ENCODE measurements at places on chromosomes 7 and 10.

GRCh38 chr10:100100651-100101184, 19.0 kb upstream of the CPN1 start:
- no peak for DNase-seq

DNA sequence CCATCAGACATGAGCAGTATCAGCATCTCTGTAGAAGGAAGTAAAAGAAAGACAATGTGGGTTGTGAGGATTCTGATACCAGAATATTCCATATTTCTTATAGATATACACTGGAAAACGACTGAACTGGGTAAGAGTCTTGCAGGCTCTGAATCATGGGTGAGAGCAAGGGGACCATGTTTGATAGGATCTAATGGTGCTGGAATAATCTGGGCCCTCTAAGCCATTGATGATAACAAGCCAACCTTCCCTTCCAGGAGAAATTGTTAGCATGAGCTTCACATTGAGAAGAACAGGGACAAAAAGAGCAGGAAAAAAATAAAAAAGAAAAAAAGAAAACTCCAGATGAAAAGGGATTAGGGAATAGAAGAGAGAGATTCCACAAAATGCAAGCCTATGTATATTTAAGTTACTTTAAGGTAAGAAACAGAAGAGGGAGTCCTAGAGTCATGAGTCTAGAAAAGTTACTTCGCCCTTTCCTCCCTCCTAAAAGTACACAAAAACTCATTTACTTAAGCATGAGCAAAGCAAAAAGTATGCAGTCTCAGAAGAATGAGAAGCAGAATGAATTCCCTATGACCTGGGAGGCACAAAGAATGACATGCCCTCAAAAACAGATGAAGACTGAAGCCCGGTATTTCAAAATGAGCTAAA, 181.9 kb downstream of the TMEM26 start:
- DNase-seq, result no peak

GRCh38 chr7:137789215-137789882, 57.4 kb downstream of the DGKI start:
- no peak for DNase-seq

DNA sequence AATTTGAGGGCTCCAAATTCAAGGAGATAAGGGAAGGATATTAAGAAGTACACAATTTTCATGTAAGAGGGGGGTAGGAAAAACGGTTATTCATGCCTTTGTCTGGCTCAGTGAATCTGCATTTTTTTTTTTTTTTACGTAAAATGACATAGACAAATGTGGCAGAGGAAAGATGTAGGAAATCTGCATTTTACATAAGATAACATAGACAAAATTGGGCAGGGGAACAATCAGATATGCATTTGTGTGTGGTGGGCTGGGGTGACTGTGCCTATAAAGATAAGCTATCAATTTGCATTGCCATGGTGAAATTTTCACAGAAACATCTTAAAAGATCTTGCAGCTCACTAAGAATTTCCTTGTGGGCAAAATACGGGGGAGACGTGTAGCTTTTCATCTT, 92.7 kb upstream of the GPR141 start:
- no peak for DNase-seq

- DNase-seq, result peak; percentile 77
These were observed at the start of gene NPM3 for GRCh38 chr10:101782811-101783735. NPM3 (minus strand) TSS chr10:101783446; CDS start chr10:101783390, 56 bp downstream.

- no peak for DNase-seq
These were observed 41.9 kb downstream of the TCF7L2 start for GRCh38 chr10:112991888-112992491.

GRCh38 chr10:65786279-65786678, 1139.6 kb upstream of the LRRTM3 start:
- no peak for DNase-seq

- DNase-seq, result no peak
These were observed 32.7 kb upstream of the SH2B2 start for GRCh38 chr7:102253973-102254370.

- DNase-seq, result no peak
These were observed 261.0 kb upstream of the AOAH start for GRCh38 chr7:36985316-36985715.

DNA sequence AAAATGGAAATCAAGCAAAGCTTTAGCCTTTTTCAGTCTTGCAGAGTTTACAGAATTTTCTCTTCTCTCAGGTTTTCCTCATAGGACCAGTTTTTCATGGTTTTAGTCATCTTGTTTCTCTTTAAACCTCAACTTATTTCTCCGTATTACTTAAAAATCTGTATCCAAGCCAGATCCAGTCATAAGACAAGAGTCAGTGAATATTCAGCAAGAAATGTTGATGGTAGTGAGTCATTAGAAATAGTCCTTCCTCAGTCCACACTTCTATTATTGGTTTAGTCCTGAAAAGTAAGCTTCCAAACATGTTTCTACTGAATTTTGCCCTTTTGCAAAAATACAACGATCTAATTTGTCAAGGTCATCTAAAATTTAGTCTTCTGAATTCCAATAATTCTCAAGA, 107.0 kb downstream of the VIM start:
- no peak for DNase-seq

DNA sequence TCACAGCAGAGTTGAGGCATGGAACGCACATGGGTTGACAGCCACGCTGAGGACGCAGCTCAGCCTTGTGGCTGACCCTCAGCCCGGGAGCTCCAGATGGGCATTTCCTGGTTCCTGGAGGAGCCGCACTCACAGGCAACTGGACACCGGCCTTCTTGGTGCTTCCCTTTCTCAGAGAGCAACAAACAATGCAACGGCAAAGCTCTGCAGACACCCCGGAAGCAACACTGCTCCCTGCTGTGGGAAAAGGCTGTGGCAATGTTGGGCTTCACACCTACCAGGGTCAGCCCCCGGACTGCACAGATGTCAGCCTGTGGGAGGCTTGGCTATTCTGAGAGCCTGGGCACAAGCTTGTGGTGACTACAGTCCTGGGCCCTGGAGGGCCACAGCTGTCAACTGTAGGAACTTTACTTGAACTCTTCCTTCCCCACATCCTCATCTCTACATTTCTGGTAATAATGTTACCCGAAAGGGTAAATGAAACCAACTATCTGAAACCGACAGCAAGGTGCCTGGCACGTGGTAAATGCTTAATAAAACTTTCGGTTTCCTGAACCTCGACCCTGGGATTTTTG, 597.5 kb upstream of the MKI67 start:
- no peak for DNase-seq

- DNase-seq, result no peak
These were observed 17.1 kb upstream of the CPA1 start for GRCh38 chr7:130363026-130363847.

DNA sequence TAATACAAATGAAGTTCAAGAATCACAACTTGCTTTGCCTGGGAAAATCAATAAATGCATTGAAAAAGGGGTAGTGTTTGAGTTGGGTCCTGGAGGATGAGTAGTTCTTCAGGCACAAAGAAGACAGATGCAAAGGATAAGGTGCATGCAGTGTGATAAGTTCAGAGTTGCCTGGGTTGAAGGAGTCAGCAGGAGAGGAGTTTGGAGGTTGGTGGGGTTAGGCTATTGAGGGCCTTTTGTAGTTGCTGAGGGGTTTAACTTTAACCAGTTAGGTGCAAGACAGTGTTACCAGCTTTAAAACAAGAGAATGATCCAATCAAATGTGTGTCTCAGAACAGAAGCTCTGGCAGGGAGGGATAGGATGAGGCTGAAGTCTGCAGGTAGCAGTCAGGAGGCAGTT, 44.3 kb upstream of the GLCCI1 start:
- no peak for DNase-seq

- DNase-seq, result no peak
These were observed 98.9 kb upstream of the TCF7L2 start for GRCh38 chr10:112851181-112851580.

GRCh38 chr10:17472481-17473227, 18.3 kb upstream of the ST8SIA6 start:
- no peak for DNase-seq

DNA sequence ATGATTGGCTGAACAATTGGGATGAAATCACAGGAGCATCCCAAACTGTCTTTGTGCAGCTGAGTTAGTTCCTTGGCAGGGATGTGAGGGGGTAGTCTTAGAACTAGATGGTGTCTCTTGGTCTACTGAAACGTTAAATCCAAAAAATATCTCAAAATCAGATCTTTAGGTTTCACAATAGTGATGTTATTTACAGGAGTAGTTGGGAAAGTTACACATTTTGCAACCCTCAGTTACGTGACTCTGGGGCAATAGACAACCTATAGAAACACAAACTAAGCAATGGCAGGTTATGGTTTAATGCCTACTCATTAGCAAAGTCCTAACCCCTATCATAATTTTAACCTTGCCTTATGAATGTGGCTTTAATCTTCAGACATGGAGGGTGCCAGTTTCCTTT, 24.0 kb downstream of the PKD1L1 start:
- no peak for DNase-seq

DNA sequence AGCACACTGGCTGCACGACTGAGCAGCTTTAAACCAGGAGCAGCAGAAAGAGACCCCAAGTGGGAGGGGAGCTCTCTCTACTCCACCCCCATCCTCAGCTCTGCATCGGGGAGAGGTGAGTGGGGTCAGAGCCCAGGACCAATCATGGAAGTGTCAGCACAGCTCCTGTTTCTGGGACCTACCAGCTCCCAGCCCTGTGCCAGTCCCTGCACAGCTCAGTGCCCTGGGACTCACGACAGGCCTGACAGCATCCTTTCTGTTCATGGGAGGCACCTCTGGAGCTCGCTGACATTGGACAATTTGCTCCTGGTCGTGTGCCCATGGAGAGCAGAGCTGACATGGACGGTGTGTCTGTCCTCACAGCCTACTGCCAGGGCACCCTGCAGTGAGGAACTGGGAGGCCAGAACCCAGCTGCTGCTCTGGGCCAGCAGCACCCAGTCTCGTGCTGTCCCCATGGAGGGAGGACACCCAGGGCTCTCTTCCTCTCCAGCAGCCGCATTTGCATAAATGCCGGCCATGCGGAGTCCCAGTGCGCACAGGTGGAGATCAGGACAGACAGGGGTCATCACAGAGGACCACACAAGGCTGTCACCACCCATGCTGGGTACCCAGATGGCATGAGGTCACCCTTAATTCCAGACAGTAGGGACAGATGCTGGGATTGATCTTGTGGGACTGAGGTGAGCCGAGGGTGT, 45.9 kb upstream of the MSMB start:
- DNase-seq, result no peak

DNA sequence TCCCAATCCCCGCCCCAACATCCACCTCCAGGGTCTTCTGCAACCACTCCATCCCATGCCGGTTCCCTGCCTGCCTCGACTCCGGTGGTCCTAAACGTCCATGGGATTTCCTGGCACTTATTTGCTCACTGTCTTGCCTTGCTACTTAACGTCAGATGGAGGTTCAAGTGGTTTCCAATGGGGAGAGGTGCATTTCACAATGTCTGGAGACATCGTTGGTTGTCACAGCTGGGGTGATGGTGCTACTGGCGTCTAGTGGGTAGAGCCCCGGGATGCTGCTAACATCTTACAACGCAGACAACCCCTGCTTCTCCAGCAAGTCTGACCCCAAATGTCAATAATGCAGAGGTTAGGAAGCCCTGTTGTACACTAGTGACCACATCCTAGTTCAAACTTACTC, 82.9 kb upstream of the ANLN start:
- DNase-seq, result no peak

GRCh38 chr10:63157845-63158624, 24.9 kb downstream of the NRBF2 start:
- peak; percentile 4 for DNase-seq

DNA sequence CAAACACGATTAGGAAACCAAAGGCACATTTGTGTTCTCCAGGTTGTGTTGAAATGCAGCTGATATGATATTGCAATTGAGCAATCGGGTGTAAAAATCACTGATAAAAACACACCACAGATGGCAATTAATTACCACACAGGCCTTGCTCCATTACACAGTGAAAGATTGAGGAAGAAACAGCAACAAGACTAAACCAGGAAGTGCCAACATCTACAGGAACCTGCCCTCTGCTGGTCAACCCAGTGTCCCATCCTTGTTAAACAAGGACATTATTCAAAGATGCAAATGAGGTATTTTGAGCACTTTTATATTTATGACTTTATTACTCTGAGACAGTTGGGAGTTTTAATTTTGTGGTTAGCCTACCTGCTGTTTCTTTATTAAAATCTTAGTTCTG, 765.6 kb upstream of the GHITM start:
- DNase-seq, result no peak

DNA sequence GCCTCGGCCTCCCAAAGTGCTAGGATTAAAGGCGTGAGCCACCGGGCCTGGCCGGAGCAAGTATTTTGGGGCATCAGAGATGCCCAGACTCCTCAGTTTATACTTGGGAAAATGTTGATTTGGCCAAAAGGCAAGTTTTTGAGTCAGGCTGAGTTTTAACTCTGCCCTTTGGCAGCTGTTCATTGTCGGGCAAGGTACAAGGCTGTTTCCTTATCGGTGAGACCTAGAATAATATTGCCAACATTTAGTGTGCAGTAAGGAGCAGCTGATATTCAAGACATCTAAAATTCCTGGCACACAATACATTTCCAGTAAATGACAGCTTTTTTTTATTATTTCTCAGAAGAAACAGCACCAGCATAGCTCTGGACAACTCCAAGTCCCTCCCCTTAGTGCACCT, 147.6 kb upstream of the C7orf33 start:
- DNase-seq, result no peak

DNA sequence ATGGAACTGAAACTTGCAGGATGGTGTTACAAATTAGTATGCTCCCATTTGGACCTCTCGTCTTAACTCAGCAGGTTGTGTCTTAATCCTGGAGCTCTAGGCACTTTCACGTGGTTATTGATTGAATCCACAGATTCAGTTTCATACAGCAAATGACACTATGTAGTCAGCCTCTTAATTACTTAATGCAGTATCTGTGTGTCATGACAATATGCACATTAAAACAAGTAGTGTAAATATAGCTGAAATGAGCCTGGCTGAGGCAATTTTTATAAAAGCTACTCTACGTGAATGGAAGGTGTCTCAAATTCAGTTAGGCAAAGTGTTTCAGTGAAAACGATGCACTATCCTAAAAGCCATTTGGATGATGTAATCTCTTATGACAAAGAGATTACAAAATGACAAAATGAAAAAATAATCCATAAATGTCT, 86.8 kb downstream of the CD36 start:
- DNase-seq, result no peak

GRCh38 chr7:152910545-152911225, 151.1 kb downstream of the ACTR3B start:
- DNase-seq, result no peak

DNA sequence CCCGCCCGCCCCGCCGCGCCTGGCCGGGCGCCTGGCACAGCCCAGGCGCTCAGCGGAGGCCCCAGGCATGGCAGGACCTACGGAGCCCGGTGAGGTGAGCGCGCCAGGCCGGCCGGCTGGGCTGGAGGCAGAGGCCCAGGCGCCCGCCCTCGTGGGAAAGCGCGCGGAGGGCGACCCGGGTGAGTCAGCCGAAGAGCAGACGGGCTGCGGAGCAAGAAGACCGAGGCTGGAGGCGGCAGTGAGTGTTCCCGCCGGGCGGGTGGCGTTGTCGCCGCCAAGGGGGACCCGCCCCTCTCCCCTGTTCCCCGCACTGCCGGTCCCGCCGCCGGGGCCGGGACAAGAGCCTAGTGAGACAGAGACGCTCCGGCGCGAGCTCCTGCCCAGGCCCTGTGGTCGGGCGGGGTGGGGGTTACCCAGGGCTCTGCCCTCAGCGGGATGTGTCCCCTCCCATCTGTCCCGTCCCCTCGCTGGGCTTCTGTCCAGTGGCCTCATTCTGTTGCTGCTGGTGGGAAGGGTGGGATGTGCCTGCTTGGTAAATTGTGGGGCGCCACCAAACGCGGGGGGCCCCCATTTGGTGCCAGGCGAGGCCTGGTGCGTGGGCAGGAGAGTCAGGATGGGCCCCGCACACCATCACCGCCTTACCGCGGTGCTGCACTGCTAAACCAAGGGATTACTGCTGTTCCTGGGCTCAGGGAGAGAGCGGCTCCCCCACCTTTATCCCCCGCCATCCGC, 17.0 kb upstream of the NODAL start:
- DNase-seq, result peak; percentile 39

All from activated CD8-positive, alpha-beta memory T cell treated with anti-CD3 and anti-CD28 coated beads for 4 hours (primary cell).